ENCODE measurements at places on chromosomes 12 and 14.

DNA sequence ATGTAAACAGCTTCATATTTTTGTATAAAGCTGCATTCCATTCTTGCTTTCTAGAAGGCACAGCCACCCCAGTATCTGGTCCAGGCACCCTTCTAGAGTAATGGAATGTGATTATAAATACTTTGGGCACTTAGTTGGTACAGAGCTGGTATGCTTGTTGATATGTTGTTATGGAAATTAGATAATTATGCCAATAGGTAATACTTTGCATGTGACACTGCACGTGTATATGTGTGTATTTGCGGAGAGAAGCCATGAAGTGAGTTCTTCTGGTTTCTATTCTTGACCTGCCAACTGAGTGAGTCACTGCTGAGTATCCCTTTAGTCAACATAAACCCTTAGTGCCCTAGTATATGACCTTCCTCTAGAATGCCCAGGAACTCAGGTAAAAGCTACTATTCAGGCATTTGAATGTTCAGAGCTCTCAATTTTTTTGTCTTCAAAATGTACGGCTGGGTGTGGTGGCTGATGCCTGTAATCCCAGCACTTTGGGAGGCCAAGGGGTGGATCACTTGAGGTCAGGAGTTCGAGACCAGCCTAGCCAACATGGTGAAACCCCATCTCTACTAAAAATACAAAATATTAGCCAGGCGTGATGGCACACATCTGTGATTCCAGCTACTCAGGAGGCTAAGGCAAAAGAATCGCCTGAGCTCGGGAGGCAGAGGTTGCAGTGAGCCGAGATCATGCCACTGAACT is 6.2 kb upstream of the TCP11L2 start:
- DNase-seq: no peak

DNA sequence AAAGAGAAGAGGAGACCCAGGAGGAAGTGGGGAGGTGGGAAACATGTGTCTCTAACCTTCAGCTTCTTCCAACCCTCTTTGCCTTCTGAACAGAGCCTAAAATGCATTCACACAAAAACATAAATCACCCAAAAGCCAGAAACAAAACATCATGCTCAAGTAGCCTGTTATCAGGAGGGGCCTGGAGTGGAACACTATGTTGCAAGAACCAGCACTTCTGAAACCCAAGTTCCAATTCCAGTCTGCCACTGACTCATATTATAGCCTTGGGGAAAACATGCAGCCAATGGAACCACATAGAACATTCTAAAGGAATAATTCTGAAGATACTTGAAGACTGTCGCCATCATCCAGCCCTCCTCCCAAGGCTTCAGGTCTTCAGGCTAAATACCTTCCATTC is 169.8 kb upstream of the PLXNC1 start:
- no peak for DNase-seq

GRCh38 chr12:124923905-124924734 is 9.7 kb upstream of the UBC start:
- DNase-seq: no peak

GRCh38 chr12:57389033-57389432 is 41.8 kb downstream of the R3HDM2 start:
- DNase-seq: no peak

GRCh38 chr12:54390668-54391551 is 6.4 kb upstream of the ZNF385A start:
- DNase-seq: peak; percentile 53

- DNase-seq: no peak
These were observed 112.5 kb downstream of the LGMN start for GRCh38 chr14:92635896-92636295.

GRCh38 chr14:81400202-81400678 is at the start of gene STON2:
Gene STON2, minus strand, starts transcription at chr14:81400324. Its CDS starts 1,942 bp downstream, at chr14:81398382.
- DNase-seq: peak; percentile 11

DNA sequence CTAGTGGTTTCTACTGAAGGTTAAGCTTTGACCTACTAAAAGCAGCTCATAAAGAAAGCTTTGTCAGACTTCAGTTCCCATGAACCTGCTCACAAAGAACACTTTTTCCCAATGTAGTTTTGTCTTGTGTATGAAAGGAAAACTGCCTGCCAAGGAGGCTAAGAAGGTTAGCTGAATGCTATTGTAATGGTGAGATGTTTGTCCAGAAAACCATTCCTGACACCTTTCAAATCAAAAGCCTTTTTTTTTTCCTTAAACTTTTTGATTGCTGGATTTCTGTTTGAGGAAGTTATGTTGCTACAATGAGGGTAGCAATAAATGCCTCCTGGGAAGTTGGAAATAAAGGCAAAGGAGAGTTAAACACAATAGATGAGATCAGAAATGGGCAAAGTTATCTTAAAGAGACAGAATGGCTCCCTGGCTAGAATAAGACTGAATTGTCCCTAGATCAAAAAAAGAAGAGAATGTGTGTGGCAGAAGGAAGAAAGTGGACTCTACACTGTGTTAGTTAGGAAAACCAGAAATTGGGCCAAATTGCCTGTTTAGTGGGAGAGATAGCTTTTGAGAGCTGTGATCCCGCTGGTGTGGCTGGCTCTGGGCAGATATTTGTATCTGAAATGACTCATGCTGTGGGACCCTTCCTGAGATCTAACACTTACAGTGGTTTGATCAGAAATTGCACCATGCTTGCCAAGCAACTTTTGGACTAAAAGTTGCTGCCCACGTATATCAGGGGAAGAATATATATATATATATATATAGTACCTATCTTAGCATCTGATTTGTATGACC is 27.5 kb downstream of the TECPR2 start:
- no peak for DNase-seq

- no peak for DNase-seq
These were observed 42.9 kb downstream of the IQSEC3 start for GRCh38 chr12:109446-109845.

All from stimulated activated CD8-positive, alpha-beta memory T cell treated with anti-CD3 and anti-CD28 coated beads, Interleukin-2, amount 100 ng/mL, for 48 hours (primary cell).